ENCODE measurements at places on chromosomes 5 and 9.

DNA sequence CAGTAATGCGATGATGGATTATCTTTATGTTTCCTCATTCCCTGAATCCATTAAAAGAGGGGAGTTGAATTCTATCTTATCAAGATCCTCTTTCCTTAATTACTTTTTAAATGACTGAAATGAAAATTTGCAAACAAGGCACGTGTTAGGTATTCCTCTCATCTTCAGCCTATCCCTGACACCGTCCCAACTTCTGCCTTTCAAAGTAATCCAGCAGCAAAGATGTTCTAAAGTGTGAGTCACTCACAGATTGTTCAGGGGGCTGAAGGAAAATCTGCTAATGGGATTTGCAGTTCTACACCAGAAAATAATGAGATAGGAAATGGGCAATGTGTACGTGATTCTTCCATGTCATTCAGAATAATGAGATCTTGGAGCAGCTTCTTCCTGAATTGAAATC is 403.0 kb downstream of the ARHGEF28 start:
- no peak for DNase-seq

DNA sequence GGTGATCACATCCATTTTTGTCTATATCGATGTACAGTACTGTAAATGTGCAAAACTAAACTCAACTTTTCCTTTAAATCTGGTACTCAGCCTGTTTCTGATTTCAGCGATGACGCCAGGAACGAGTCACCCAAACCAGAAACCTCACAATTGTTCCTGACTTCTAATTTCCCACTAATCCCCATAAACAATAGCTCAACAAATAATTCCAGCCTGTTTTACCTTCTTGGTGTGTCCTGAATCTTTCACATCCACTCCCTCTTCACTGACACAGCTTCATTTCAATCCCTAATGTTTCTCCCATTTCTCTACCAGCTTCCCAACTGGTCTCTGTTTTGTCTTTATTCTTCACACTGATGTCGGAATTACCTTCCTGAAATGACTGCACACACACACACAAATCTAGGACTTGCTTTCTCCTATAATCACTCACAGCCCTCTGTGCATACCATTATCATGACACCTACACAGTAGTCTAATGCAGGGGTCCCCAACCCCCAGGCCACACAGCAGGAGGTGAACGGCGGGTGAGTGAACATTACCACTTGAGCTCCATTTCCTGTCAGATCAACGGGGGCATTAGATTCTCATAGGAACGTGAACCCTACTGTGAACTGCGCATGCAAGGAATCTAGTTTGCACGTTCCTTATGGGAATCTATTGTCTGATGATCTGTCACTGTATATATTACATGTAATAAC is 97.8 kb upstream of the SLC30A5 start:
- DNase-seq = no peak

DNA sequence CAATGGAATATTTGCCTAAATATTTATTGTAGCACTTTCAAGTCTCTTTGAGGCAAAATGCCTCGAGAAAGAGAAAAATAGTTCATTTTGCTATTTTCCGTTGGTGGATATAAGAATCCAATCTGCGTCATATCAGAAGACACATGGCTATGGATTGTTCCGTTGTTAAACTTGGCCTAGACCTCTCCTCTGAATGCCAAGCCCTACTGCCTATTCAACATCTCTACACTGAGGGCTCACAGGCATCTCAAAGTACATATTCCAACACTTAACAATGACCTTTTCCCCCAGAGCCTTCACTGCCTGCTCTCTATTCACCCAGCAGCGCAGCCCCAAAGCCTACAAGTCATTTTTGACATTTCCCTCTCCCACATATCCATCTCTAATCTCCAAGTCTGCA is 350.1 kb downstream of the GLIS3 start:
- no peak for DNase-seq

DNA sequence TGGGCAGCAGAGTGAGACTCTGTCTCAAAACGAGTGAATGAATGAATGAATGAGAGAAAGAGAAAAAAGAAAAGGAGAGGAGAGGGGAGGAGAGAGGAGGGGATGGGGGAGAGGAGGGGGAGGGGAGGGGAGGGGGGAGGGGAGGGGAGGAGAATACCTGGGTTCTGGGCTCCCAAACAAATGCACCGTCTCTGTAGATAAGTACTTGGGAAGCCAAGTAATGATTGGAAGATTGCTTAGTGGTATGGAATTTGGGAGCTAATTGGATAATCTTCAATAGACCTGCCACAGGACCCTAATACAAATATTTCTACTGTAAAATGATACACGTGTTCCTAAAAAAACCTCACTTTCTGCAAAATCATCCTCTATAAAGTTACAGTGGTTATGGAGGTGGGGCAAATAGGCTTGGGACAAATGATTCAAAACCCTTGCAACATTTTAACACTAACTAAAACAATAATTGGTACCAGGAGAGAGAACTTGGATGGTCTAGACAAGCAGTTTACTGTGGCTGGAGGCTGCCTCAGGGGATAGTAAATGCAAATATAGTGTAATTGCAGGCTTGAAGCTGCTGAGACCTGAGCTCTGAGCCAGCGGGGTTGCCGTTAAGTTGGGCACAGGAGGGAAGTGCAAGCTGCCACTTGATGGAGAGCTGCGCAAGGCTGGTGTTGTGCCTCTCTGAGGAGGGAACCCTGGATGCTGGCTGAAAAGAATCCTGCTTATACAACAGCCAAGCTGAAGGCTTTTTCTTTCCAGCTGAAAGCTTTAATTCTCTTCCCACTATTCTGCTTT is 3.5 kb downstream of the HEMGN start:
- no peak for DNase-seq

- DNase-seq = no peak
Measured at GRCh38 chr5:54889826-54890225, 95.6 kb downstream of the ESM1 start.

GRCh38 chr5:31847354-31847753 is 208.4 kb downstream of the PDZD2 start:
- DNase-seq = no peak

- DNase-seq = no peak
Measured at GRCh38 chr9:125861405-125862058, 114.4 kb downstream of the PBX3 start.

GRCh38 chr5:144395704-144396103 is 225.0 kb downstream of the KCTD16 start:
- no peak for DNase-seq

GRCh38 chr9:128118971-128119665 is 8.4 kb downstream of the PTGES2 start:
- no peak for DNase-seq

DNA sequence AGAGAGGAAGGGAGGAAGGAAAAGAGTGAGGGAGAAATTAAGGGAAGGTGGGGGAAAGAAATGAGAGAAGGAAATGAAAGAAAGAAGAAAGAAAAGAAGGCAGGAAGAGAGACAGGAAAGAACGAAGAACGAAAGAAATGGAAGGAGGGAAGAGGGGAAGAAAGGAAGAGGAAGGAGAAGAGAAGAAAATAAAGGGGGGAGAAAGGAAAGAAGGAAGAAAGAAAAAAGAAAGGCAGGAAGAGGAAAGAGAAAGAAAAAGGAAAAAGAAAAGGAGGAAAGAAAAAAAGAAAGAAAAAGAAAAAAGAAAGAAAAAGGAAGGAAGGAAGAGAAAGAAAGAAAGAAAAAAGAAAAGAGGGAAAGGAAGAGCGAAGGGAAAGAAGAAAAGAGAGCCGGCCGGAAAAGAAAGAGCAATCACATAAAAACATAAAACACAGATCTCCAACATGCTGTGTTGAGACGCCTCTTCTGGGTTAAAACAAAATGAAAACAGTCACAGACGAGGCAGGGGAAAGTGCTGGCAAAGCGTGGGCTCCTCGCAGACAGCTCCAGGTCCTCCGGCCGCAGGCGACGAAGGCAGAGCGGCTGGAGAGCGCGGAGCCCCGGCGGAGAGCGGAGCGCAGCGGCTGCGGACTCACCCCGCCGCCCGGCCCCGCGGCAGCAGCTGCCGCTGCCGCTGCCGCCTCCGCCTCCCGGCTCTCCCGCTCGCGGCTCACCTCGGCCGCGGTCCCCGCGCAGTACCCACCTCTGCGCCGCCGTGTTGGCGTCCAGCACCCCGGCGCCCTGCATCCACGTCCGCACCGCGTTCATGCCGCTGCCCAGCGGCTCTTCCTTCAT is 896 bp downstream of the EBF1 start:
- no peak for DNase-seq

GRCh38 chr9:133771486-133772482 is 33.6 kb upstream of the SARDH start:
- no peak for DNase-seq

DNA sequence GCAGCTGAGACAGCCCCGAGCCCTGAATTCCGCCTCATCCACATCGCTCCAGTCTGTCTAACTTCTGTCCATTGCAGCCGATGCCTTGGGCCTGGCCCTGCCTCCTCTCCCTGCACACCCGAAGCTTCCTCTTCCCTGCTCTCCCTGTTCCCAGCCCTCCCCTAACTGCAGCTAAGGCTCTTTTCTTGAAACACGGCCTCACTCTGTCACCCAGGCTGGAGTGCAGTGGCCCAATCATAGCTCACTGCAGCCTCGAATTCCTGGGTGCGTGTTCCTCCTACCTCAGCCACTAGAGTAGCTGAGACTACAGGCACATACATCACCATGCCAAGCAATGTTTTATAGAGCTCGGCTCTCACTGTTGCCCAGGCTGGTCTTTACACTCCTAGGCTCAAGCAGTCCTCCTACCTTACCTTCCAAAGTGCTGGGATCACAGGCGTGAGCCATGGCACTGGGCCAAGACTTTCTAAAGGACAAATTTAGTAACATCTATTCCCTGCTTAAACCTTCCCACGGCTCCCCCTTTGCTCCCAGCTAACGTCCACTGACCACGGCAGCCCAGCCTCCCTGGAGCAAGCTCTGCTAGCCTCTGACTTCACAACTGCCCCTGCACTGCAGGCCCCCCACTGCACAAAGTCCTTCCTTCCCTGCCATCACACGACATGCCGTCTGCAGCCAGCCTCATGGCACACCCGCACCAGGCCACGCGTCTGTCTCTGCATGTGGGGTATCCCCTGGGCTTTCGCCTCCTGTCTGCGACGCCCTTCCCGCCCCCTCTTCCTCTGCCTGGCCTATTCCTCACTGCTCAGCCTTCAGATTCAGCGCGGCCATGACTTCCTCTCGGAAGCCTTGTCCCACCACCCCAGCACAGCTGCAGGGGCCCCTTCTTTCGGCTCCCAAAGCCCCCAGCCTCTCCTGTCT is 28.6 kb downstream of the LAMC3 start:
- DNase-seq = no peak

- DNase-seq = no peak
Measured at GRCh38 chr9:99140685-99141314, 35.9 kb downstream of the TGFBR1 start.

- DNase-seq = no peak
Measured at GRCh38 chr9:71676460-71676859, 91.9 kb downstream of the CEMIP2 start.

GRCh38 chr5:148972974-148973374 is 89.9 kb downstream of the SH3TC2 start:
- no peak for DNase-seq

- no peak for DNase-seq
Measured at GRCh38 chr5:105501315-105501714, 1938.7 kb upstream of the NUDT12 start.

DNA sequence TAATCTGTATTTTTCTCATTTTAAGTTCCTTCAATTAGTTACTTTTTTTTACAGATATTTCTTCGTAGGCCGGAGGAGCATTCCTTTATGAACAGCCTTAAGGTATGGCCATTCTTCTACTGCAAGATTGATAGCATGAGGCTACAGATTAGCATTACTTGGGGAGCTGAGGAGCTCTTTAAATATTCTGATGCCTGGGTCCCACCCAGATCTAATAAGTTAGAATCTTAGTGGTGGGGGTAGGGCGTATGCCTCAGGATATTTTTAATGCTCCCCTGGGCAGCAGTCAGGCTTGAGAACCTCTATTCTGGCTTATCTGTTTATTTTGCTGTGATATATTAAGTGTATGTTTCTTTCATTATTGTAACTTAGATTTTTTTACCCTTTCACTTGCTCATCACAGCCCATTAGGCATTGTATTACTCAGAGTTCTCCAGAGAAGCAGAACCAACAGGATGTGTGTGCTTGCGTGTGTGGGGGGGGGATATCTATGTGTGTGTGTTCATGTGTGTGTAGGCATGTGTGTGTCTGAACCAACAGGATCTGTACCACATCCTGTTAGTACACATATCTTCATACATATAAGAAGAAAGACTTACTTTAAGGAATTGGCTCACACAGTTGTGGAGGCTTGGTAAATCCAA is 91.8 kb upstream of the MTAP start:
- DNase-seq = no peak

DNA sequence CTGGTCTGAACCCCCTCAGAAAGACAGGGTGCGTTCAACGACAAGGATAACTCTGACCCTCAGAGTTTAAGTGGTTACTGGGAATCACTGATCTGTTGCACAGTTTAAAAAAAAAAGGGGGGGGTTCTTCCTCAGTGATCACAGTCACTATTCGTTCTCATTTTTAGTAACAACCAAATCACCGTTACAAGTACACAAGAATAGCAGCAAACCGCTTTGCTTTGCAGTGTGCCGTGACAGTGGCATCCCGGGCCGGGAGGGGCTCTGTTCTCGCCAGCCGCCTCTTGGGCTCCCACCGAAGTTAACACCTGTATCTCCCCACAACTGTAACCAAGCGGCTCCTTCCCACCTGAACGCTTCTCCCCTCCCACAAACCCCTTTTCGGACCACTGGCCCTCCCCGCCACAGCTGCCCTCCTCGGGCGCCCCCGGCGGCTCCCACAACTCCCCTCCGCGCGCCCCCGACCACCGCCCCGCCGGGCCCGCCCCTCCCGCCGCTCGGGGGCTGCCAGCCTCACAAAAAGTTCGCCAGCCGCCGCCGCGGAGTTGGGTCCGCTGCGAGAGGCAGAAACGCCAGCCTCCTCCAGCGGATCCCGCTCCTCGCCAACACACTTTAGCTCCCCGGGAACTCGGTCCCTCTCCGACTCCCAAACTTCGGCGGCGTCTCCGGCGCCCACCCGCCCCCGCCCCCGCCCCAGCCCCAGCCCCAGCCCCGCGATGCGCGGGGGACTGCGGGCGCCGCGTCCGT is 1.2 kb downstream of the SSBP2 start:
- no peak for DNase-seq

- no peak for DNase-seq
Measured at GRCh38 chr5:54944364-54944763, 41.0 kb downstream of the ESM1 start.

DNA sequence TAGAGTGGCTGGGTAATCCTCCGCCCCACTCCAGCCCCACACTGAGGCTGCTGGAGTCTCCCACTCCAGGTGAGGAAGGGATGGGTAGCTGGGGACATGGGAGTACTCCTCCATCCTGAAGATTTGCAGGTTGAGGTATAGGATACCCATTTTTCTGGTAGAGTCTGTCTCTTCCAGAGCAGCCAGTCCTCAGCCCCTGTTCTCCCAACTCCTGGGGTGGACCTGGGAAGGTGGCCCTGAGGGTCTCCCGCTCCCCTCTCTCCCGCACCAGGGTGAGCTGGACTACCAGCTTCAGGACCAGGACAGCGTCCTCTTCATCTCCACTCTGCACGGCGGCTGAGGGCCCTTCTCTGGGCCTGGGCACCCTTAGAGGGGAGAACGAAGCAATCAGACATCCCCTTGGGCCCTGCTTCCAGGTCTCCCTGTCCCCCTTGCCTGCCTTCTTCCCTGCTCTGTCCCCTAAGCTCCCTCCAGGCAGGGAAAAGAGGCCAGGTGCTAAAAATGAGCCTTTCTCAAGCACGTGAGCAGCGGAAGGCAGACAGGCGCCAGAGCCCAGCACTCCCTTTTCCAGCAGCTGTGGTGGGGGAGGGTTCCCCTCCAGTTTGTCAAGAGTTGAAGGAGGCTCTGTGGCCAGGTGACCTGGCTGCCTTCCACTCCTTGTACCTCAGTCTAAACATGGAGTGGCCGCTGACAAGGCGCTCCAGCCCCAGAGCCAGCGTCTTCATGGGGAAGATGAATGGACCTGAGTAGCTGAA is 18.4 kb downstream of the URM1 start:
- DNase-seq = no peak

GRCh38 chr9:91420501-91421127 is 3.0 kb downstream of the NFIL3 start:
- no peak for DNase-seq
